Large intestine (tissue), 12 donors: ENCODE measurements at places on chromosomes 6 and 20. TPM values are rescaled to one million over a fixed set of nuclear protein-coding genes. Genes with fewer than 3 reads are reported as not detected.

Gene PSMA7
- polyA plus RNA-seq = 163 TPM

GRCh38 chr20:12916699-12917098, 92.1 kb upstream of the SPTLC3 start:
- DNase-seq = peak; percentile 88

GRCh38 chr20:37827605-37828004, 75.3 kb upstream of the VSTM2L start:
- no peak for DNase-seq

DNA sequence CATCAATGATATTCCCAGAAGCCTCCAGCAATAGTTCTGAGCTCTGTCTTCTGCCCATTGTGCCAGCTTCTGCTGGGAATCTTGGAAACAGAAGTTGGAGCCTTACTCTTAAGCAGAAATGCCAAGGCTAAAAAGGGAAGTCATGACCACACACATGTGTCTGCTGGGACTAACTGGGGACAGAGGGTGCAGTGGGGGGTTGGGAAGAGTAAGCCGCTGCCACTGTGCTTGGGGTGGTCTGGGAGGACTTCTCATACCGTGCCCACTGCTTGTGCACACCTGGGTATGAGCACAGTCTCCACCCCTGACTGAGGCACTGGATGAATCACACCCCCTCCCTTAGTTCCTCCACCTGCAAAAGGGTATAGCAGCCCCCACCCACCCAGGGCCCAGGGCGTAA, 90.7 kb downstream of the CDC5L start:
- no peak for DNase-seq

Gene DNMT3B
- 2.4 TPM for polyA plus RNA-seq

GRCh38 chr20:10653599-10654249, 20.1 kb downstream of the JAG1 start:
- no peak for DNase-seq

DNA sequence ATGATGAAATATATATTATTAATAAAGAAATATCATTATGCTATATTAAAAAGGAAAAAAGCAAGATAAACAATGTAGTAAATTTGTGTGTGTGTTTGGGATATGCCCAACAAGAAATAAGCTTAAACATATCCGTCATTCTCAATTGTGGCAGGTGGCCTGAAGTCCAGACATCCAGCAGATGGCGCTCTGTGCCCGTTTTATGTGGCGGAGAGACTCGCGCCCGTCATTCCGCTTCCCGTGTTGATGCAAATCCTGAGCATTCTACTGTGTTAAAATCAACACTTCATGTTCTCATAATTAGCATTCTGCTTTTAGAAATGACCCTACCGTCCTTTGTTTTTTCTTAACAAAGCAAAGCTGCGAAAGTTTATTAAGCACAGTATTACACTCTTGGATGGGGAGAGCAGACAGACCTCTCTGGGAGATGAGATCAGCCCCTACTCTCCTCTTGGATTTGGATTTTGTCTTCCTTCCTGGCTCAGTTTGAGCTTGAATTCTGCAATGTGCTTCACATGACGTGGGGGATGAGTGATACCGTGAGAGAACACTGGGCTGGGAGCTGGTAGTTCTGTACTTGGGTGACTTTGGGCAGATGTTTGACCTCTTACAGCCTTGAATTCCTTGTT, 125.8 kb downstream of the MCHR2 start:
- peak; percentile 32 for DNase-seq

GRCh38 chr6:64914124-64914523, 792.9 kb downstream of the EYS start:
- DNase-seq = no peak

DNA sequence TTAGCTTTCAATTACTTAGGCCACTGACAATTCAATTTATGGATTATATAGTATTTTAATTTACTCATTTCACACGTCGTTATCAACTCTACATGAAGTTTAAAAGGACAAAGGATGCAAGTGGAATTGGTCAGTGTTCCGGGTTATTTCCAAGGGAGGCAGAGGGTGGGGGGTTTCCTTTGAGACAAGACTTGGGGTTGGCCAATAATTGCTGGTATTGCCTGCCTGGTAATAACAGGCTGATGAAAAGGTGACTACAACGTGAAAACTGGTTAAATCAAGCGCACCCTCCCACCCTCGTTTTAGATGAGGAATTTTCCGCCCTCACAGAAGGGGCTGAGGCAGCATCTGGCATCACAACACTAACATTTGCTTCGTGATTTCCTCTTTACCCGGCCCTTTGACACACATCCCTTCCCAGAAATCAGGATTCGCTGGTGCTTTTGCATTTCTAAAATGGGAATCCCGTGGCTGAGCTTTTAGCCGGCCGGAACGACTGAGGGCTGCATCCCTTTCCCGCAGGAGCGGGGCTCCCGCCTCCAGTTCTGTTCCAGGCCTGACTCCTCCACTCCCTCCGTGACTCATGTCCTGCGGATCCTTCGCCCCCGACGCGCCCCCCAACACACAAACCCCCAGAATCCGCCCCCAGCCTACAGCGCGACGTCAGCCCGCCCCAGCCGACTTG, 999 bp upstream of the PIM1 start:
- peak; percentile 40 for DNase-seq

- no peak for DNase-seq
Measured at GRCh38 chr20:21075471-21075870, 30.7 kb downstream of the LINC00237 start.

Gene CD83
- polyA plus RNA-seq = 8.2 TPM

DNA sequence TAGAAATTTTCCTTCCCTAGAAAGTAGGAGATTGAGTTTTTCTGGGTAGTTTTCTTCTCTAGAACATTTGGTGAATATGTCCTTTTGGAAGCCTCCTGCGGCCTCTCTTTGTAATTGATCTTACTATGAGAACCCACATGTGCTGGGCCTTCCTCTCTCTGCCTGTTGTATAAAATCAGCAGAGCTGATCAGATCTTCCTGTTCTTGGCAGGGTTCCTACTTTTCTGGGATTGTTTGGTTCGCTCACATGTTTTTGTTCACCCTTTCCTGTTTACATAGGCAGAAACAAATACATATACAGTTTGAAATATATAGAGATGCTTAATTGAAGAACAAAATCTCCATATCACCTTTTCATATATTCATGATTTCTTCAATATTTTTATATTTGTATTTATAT, 57.8 kb downstream of the IL22RA2 start:
- DNase-seq = no peak

- no peak for DNase-seq
Measured at GRCh38 chr20:45781391-45781931, 10.2 kb downstream of the WFDC3 start.

Gene LCA5
- polyA plus RNA-seq = 4.0 TPM

DNA sequence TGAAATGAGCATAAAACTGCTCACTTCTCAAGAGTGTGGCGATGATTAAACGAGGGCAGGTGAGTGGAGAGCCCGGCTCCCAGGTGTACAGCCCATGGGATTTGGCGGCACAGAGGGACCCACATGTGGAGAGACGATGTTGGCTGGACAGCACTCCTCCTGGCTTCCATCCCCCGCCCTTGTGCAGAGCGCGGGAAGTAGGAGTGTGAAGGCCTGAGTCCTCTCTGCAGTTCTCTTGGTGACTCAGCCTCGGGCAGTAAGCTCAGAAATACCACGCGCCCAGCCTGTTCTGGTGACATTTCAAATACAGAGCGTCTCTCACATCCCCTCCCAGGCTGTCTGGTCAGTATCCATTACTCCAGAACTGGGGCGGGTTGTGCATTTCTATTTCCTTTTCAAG, 94.2 kb upstream of the SRSF6 start:
- DNase-seq = no peak
